ENCODE measurements at places on chromosomes 16 and 17.
A peak's percentile ranks its signal among the peaks of the same experiment; 100 is the strongest.

GRCh38 chr16:12587170-12587569 is 216.5 kb downstream of the CPPED1 start:
- no peak for DNase-seq

- no peak for DNase-seq
Measured at GRCh38 chr17:80781807-80782277, 209.8 kb upstream of the CHMP6 start.

DNA sequence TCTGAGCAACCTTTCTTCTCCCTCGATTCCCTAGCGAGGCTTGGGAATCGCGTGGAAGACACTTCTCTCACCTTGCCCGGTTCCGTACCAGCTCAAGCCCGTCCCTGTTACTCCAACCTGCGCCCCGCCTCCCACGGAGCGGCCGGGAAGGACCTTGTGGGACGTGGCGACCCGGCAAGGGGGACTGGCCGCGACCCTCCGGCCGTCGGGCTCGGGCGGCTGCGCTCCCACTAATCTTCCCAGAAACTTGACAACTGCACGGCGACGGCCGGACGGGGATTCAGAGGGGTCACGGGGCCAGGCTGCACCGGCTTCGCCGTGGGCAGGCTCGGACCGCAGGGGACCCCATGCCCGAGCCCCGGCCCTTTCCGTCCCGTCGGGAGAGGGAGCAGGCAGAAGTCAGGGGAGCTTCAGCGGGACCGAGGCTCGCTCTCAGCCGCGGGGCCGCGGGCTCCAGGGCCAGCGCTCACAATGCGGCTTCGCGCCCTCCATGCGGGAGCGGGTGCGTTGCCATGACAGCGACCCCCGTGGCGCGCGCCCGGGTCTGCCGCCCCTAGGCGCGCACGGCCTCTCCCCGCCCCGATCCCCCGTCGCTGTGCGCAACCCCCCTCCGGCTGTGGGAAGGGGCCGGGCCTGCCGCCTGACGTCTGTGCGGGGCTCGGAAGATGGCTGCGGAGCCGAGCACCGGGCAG is at the start of gene SGSM2:
Gene SGSM2 (plus strand): TSS at position 650 of the 692 bp plus-strand sequence. CDS start 188 bp downstream, outside the sequence.
- peak; percentile 40 for DNase-seq

- DNase-seq, result no peak
Measured at GRCh38 chr16:85884808-85885463, 14.0 kb upstream of the IRF8 start.

DNA sequence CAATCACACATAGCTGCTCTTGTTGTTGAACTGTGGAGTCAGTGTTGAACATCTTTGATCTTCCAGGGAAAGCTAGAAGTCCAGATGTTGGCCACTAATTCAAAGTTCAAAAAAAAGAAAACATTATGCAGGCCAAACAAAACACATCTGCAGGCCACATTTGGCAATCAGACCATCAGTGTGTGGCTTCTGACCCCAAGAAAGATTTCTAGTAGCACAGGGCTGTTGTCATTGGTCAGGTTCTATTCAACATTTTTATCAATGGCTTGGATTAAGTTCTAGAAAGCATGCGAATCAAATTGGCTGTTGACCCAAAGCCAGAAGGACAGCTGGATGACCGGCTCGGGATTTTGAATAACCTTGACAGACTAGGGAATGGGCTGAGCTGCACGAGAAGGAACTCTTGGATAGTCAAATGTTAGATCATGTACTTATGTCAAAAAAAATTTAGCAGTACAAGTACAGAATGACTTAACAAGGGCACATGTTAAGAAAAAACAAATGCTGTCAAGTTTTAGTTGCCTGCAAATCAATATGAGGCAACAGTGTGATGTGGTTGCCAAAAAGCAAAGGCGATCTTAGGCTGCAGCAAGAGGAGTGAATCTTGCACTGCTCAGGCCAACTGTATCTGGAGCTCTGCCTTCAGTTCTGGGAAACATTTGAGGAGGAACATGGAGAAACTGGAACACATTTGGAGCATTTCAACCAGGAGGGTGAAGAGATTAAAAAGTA is 187.6 kb downstream of the RGS9 start:
- DNase-seq, result no peak

GRCh38 chr16:78489072-78489471 is 389.6 kb downstream of the WWOX start:
- no peak for DNase-seq

GRCh38 chr17:78438694-78439325 is 60.4 kb downstream of the PGS1 start:
- no peak for DNase-seq

DNA sequence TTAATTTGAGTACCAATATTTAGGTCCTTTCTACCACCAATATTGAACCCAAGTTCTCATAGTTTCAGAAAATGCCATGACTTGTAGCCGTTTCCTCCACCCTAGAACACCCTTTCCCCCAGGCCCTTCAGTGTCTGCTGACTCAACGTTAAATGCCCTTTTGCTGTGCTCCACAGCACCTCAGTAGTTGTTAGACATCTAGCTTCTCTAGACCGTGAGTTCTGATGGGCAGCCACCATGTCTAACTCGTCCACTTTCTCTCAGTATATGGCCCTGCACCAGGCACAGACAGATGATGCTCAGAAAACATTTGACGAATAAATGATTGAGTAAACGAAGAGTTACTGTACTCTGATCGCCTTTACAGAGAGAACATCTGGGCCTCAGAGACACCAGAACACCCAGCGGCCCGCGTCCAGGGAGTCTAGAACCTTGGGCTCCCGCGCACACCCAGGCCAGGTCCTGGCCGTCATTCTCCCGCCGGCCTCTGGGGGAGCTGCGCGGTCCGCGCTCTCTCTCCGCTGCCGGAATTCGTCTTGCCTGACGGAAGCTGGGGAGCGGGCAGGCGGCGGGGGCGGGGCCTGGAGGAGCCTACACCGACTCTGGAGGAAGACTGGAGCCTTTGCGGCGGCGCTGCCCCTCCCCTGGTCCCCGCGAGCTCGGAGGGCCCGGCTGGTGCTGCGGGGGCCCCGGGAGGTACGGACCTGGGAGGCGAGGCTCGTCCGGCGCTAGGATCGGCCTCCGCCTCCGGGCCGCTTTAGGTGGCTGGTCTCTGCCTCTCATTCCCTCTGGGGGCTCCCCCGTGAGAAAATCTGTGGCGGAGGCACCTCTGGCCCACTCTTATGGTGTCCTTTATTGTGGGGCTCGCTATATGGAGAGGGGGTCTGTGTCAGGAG is at the start of gene NKIRAS2:
Gene NKIRAS2 (plus strand): TSS at position 582 of the 896 bp plus-strand sequence. CDS start 1,488 bp downstream, outside the sequence.
- DNase-seq, result peak; percentile 78

DNA sequence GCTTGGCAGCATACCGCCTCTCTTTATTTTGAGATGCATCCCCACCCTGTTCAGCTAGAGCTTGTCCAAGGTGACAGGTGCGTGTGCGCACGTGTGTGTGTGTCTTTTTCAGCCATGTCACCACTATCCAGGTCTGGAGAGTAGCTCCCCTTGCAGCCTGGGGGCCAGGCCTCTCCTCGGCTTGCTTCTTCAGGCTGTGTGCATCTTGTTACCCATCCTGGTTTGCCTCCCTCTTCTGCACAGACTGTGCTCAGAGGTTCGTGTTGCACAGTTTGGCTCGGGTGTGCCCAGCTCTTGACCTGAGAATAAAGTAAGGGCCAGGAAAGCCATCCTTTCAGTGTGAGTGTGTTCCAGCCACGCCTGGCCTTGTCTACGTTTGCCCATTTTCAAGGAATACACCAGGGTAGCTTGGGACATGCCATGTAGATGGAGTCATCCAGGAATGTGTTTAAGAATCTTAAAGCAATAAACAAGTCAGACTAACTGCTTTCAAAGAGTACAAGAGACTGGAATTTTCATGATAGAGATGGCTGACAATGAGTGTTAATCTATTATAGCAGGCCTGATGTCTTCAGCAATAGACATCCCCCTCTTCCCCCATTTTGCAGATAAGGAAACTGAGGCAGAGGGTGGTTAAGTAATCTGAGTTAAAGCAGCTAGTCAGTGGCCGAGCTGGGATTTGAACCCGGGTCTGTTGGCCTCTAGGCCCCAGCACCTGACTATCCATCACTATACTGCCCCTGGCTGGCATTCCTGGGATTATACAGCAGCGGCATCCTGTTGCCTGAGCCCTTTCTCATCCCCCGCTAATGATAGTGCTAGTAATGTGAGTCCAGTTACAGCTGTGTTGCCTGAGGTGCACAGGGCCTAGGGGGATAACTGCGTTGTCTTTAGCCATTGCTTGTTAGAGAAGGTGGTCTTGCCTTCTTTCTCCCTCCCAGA is 77.9 kb downstream of the KSR1 start:
- no peak for DNase-seq

- no peak for DNase-seq
Measured at GRCh38 chr16:17395849-17396480, 74.8 kb downstream of the XYLT1 start.

GRCh38 chr17:5816491-5817070 is 232.3 kb upstream of the NLRP1 start:
- DNase-seq, result no peak

- DNase-seq, result no peak
Measured at GRCh38 chr16:4373356-4373908, 1.8 kb downstream of the VASN start.

- DNase-seq, result no peak
Measured at GRCh38 chr16:86355531-86355930, 154.8 kb upstream of the FOXF1 start.

DNA sequence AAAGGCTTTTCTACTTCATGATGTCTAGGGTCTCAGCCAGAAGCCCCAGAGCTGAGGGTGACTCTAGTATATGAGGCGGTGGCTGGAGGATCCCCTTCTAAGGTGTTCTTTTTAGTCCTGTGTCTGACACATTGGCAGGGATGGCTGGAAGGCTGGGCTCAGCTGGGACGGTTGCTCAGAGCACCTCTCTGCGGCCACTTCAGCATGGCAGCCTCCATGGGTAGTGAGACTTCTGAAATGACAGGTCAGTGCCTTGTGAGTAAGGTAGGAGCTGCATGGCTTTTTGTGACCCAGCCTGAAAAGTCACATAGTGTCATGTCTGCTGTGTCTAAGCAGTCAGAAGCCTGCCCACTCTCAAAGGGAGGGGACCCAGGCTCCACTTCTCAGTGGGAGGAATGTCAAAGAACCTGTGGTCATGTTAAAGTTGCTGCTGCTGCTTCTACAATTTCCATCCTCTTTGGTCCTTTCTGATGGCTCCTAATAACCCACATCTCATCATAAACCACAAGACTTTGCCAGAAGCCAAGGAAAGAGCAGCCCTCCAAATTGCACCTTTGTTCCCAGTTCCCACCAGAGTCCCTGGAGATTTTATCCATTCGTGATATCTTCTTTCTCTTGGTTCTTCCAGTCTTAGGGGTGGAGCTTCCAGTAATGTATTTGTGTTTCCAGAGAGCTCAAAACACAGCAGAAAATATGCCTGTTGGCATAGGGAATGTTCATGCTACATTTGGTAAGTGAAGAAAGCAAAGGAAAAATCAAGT is 15.4 kb upstream of the KCNG4 start:
- DNase-seq, result no peak

GRCh38 chr16:30721606-30722005 is 22.6 kb downstream of the SRCAP start:
- no peak for DNase-seq

DNA sequence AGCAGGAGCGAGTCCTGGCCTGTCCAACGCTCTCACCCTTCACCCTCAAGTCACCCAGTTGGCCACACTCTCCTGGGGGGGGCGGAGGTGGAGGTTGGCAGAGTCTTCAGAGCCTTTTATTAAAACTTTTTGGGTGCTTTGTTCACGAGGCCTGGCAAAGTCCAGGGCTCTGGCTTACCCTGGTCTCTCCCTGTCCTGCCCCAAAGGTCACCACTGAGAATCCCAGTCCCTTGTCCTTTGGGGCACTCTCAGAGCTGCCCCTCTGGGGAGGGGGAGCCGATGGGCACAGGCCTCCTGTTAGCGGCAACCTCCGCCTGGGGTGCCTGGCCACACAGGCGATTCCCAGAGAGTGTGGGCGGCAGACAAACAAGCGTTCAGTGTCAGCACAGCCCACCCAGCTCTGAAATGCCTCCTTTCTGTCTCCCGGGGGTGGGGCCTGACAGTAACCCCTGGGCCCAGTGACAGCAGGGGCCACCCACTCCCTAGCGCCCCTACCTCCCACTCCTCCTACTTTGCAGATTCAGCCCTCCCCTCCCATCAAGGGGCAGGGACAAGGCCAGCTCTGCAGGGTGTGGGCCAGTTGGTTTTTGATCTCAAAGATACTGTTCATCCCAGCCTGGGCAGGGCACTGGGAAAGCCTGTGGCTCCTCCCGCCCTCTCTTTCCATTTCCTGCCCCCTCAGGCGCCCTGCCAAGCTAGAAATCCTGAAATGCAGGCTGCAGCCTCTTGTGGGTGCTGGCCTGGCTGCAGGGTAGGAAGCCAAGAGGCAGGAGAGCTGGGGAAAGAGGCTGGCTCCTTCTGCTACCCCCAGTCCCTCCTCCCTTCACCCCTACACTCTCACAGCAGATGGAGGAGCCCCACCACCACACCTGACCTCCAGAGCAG is 36.6 kb upstream of the EMP2 start:
- no peak for DNase-seq

DNA sequence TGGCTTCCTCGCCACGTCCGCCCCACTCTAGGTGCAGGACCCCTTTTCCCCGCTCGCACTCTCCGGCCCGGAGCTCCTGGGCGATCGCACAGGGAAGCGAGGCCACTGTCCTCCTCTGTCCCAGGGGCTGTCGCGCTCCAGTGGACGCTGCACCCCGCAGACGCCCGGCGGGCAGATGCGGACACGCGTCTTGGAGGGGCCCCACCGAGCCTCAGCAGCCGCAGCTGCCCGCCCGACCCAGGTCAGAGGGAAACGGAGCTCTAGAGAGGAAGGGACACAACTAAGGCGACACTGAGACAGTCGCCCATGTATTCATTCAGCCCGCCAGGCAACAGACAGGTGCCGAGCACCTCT is 726 bp upstream of the SLC13A5 start:
- no peak for DNase-seq

GRCh38 chr17:76981545-76982295 is 113.5 kb downstream of the MGAT5B start:
- DNase-seq, result no peak

- DNase-seq, result no peak
Measured at GRCh38 chr16:23252310-23252709, 49.8 kb upstream of the SCNN1B start.

- DNase-seq, result no peak
Measured at GRCh38 chr16:19701091-19701490, 16.9 kb downstream of the KNOP1 start.

GRCh38 chr17:42163113-42163512 is 8.3 kb upstream of the RAB5C start:
- no peak for DNase-seq

DNA sequence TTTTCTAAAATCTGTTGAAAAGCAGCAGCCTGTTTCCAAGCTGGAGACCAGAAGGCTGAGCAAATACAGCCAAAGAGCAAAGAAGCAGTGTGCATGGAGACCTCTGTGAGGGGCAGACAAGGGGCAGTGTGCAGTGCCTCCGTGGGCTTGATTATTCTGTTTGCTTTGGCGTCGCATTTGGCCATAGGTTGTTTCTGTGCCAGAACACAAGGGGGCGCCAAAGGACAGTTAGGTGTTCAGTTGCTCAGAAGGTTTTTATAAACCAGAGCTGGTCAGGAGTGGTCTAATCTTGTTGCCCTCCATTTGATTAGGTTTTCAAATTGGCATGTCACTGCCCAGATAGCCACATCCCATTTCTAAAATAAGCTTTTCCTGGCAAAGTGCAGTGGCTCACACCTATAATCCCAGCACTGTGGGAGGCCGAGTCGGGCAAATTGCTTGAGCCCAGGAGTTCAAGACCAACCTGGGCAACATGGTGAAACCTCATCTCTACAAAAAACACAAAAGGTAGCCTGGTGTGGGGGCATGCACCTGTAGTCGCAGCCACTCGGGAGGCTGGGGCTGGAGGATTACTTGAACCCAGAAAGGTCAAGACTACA is 10.6 kb downstream of the MYH3 start:
- peak; percentile 24 for DNase-seq

Data from SHP77 treated with DMSO at 0.1 percent for 48 hours (cell line).